ENCODE measurements at places on chromosomes 6 and 20.

DNA sequence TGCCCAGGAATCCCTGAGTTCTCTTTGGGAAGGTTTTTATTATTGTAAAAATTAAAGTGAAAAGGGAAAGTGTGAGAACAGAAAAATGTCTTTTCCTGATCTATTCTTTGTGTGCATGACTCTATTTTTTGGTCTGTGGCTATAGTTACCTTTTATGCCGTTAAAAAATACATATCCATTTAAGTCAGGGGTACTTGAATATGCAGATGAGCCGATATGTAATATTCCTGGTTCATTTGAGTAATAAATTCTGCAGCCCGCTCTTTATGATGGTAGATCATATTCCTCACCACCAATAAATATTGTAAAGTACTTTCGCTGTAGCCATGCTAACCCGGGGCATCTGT, 503 bp upstream of the MYT1 start:
- no peak for DNase-seq

- DNase-seq: no peak
Measured at GRCh38 chr6:25138934-25139415, 140.2 kb upstream of the CARMIL1 start.

DNA sequence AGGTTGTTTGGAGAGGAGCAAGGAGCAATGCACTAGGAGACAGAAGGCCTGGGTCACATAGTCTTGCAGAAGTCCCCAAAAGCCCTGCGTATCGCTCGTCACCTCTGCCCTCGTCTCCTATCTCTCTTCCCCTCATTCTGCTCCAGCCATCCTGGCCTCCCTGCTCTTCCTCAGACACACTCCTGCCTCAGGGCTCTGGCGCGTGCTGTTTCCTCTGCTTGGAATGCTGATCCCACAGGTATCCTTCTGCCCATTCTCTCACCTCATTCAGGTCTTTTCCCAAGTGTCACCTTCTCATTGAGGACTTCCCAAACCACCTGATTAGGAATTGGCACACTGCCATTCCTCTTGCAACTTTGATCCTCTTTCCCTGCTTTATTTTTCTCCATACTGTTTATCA, 9.0 kb upstream of the SLC2A10 start:
- DNase-seq: no peak

DNA sequence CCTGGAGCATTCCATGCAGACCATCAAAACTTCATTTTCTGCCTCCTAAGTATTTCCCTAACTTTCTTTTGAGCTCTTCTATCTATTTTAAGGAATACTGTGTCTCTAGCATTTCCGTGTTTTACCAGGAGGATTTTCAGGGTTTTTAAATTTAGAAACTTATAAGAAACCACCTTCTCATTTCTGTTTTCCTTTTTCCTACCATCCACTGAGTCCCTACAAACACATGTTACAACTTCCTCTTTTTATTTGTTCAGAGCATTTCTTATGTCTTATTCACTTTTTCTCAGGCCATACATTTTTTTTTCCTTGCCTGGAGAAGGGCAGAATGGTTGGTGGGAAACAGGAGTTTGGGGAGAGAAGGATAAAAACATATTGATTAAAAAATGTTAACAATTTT, 130.0 kb upstream of the BMP5 start:
- no peak for DNase-seq

DNA sequence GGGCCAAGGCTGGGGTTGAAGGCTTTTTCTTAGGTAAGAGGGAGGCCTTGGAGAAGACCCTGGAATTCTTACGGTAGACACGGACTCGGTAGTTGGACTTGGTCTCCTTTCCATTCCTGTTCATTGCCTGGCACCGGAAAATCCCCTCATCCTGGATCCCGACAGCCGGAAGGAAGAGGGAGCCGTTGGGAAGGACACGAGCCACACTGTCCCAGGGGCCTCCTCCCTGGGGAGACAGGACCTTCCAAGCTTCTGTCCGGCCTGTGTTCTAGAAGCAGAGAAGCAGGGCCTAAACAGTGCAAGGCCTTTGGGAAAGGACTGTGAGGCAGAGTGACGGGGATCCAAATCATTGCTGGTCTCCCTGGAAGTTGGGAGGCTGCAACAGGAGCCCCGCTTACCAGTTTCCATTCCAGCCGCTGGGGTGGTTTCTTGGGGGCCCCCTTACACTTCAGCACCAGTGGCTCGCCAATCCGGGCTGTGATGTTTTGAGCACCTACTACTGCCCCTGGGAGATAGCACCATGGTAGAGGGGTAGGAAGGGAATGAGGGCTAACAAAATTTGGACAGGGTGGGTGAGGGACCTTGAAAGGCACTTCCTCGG, 470 bp downstream of the AGER start:
- no peak for DNase-seq

GRCh38 chr6:14972379-14973067, 273.3 kb upstream of the JARID2 start:
- no peak for DNase-seq

GRCh38 chr6:158009114-158009891, 27.6 kb downstream of the SYNJ2 start:
- peak; percentile 82 for DNase-seq

Data from left hindlimb (tissue), 1 donor.